NCI-H187 (cell line): ENCODE measurements at places on chromosomes 13 and 19.

DNA sequence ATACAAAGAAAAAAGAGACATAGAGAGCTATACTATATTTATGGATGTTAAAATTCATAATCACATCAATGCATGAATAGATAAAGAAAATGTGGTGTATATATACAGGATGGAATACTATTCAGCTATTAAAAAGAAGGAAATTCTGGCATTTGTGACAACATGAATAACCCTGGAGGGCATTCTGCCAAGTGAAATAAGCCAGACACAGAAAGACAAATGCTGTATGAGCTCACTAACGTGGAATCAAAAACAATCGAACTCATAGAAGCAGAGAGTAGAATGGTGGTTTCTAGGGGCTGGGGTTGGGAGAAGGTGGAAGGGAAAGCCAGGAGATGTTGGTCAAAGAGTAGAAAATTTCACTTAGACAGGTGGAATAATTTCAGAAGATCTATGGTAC lies 24.0 kb downstream of the UTP14C start:
- DNase-seq = no peak

DNA sequence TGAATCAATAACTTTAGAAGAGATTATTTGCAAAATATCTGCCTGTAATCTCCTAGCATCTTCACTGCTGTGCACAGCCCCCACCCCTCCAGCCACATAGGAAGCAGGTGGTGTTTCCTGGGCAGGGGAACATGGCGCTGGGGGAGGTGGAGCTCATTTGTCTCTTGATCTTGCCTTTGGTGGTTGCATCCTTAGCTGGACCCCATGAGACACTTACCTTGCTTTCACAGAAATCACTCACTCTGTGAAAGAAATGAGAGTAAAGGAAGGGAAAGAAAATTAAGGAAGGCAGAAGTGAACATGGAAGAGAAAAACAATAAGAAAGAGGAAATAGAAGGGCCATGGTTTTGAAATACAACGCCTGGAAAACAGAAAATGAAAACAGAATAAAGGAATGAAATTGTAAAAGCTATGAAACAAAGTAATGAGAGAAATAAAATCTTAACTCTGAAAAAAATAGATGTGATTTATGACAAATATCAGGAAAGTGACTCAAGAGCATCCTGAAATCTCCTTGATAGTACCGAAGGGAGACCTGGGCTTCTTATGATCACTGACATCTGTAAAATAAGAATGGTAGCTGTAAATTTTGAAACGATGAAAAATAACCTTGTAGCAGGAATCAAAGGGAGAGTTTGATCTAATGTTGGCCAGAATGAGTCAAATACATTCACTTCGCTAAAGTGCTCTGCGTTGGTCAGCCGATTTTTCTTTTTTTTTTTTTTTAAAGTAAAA lies 17.2 kb upstream of the RNASEH2B start:
- DNase-seq = no peak

DNA sequence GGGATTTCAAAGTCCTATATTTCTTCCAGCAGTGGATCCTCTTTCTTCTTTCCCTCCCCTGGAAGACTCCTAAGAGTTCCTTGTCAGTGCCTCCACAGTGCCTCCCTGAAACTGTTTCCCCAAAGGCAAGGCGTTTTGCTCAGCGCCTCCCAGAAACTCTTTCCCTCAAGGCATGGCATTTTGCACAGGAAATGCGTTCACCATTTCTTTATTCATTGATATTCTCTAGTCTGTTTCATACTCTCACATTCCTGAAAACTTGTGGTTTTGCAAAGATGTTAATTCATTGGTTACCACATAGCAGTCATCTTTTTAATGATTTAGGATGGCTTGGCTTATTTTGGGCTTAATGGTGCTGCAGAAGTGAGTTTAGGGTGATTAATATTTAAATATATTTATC lies 177.3 kb upstream of the SLC10A2 start:
- DNase-seq = no peak

GRCh38 chr13:23770428-23770827 lies 118.8 kb downstream of the MIPEP start:
- DNase-seq = no peak

DNA sequence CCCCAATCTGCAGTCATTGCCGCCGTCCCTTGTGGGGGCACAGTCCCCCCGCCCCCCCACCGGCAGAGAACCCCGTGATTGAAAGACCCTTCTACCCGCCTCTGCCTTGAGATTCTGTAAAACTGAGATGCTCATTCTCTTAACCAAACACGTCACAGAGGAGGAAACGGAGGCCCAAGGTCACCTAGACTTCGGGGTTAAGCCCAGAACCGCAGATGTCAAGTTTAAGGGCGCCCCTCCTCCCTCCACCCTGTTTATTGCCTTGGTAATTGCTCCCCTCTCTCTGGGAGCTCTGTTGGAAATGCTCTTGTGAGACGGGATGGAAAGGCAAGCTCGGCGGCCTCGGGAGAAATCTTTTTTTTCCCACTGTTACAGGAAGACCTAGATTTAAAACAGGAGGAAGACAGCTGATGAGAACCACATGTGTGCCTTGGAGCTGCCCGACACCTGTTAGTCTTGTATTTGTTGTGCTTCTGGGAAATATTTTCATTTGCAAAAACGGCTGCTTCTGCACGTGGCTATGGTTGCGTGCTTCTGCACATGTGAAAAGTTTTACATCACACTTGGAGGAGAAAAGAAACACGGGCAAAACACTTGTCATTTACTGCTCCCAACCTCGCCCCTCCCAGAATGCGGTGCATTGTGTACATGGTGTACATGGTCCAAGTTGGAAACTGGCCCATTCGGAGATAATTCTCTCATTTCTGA lies 1.1 kb upstream of the MED26 start:
- DNase-seq = no peak

DNA sequence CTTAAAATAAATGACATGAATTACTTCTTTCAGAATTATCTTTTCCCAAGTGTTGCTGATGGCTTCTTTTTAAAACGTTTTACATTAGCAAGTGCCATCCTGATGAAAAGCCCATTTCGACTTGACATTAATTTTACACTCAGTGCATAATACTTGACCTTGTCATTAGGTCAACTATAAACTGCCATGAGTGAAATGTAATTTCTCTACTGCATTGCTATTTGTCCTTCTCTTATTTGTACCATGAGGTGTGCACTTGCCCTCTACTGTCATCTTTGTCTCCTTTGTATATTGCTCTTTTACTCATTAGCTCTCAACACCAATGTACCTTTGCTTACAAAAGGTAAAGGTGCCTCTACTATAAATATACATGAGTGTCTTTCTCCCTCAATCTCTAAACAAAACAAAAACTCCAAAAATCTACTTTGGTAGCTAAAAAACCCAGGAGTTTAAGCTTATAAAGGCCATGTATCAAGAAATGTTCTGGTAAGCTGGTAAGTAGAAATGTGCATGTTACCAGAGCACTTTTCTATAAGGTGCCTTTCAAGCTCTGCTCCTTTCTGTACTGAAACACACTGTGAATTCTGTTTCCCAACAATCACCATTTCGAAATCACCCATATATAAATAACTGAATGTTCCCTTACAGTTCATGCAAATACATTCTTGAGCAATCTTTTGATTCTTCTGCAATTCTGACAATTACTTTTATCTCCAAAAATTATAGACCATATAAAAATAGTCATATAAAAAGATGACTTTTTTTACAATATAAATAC lies 351.4 kb downstream of the SLITRK5 start:
- no peak for DNase-seq

DNA sequence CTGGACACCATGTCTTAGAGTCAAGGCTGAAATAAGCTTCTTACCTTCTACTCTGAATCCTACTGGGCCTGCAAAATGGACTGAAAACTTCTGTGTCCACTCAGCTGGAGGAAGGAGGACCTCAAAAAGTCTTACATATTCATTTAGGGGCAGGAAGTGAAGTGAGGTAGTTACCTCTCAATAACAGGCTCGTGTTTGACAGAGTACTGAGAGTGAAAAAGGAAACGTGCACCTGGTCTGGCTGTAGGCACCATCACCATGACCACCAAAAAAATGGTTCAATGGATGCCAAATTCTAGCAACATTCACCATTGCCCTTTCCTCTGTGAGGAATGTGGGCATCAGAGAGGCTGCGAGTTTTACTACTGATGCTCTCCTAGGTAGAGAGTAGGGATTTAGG lies 176.2 kb downstream of the RFC3 start:
- DNase-seq = no peak

DNA sequence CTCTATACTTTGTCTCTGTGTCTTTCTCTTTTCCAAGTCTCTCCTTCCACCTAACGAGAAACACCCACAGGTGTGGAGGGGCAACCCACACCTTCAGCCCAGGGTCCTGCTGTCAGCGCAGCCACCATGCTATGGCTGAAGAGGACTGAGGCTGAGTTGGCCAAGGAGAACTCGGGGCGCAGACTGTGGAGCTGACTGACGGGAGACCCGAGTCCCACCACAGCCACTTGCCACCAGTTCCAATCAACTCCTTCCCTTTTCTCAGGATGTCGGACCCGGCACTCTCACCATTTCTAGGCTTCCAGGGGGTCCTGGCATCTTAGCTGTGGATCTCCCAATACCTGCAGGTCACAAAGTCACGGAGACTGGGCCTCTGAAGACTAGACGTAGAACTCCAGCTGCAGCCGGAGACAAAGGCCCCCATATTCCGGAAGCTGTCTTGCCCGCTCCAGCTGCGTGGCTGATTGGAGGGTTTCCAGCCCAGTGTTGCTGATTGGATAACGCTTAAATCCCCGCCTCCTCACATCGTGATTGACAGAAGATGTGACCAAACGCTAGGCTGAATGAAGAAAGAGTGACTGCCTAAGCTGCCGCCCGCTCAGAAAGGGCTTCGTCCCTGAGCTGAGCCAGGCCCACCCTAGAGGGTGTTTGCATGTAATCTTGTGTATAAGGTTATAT lies 63.6 kb downstream of the ZNF429 start:
- no peak for DNase-seq

GRCh38 chr19:8389891-8390616 lies at the start of gene RAB11B:
RAB11B (plus strand) TSS chr19:8390360; CDS start chr19:8390417, 57 bp downstream.
- DNase-seq = peak; percentile 94

DNA sequence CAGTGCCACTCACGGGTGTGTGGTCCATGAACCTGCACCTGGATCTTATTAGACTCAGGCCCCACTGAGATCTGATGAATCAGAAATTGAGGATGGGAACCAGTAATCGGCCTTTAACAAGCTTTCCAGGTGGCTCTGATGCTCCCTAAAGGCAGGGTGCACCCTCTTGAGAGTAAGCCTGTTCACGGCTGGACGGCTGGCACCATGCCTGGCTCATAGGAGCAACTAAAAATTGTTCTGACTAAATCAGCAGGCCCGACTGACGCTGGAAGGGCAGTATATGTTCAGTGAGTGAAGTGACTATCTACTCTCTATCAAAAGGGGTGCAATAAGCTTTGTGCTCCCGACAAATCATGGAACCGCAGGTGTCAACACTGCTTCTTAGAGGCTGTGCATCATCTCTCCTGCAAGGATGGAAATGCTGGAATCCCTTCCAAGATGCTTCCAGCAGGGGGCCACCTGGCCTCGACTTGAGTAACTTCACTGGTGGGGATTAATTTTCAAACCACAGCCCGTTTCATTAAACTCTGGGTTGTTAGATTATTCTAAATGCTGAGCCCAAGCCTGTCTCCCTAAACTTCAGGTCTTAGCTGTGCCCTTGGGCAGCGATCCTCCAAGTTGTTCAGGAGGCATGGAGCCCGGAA lies 28.4 kb downstream of the TMTC4 start:
- DNase-seq = peak; percentile 80

GRCh38 chr19:34254046-34254697 lies at the start of gene GARRE1:
GARRE1 (plus strand) TSS chr19:34254554; CDS start chr19:34300474, 45,920 bp downstream.
- DNase-seq = peak; percentile 75

DNA sequence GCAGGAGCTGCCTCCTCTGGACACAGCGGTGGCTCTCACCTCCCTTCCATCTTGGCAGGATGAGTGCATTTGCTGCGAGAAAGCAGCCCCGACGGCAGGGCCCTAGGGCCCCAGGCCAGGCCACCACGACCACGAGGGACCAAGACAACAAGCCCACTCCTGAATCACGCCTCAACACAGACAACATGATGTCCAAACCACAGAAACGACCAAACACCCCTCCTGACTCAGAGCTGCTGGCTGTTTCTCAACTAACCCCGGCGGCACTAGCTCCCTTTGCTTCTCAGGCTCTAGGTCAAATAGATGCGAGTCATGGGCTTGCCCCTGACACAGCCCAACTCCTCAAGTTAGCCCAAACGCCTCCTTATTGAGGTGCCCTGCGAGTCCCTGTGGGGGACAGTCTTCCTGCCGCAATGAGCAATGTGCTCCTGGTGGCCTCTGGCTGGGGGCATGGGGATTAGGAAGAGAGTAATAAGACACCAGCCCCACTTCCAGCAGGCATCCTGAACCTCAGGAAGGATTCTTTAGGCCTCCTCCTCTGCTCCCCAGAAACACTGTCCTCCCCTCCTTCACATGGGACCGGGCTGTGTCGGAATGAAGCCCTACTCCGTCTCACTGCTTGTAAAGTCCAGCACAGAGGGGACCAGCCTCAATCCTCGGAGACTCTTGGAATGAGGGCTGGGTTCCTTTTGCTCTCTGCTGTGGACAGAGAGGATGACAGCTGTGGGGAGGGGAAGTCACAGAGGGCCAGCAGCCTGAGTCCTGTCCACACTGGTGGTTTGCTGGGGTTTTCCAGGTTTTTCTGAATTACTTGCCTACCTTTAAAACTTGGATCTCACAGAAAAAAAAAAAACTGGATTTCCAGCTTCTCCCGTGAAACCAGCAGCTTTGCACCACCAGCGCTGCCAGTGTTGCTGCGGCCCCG lies 6.9 kb upstream of the ATF5 start:
- DNase-seq = no peak

DNA sequence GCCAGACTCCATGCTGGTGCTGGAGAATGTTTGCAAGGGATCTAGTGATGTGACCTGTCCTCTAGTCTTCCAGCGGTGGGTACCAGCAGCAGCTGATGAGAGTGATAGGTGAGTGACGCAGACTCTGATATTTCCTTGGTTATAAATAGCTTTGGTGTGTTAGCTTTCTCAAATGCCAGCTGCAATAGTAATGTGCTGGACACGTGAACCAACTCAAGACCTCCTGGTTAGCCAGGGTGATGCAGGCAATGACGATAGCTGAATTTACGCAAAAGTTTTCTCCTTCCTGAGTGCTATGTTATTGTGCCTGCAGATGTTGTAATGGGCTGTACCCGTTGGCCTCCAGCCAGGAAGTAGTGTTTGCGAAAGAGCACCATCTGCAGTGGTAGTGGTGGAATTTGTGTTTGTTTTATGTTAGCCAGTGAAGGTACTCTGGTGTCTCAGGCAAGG lies 129.5 kb downstream of the CYSLTR2 start:
- no peak for DNase-seq

- DNase-seq = no peak
Measured at GRCh38 chr13:33487575-33488243, 202.2 kb upstream of the STARD13 start.

DNA sequence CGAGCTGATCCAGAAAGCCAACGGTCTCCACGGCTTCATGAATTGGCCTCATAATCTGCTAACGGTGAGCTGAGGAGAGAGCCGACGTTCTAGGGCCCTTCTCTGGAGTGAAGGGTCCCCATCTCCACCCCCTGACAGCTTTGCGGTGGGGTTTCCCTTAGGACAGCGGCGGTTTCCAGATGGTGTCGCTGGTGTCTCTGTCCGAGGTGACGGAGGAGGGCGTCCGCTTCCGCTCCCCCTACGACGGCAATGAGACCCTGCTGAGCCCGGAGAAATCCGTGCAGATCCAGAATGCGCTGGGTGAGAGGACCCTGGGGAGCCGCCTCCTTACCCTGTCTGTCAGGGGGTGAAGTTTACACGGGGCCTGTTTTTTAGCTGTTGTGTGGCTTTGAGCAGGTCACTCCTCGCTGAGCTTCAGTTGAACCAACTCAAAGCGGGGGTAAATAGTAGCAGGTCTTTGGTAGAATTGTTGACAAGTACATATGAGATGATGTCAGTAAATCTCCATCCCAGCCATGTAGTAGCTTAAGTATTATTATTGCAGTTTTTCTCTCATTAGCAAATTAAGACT lies 801 bp downstream of the QTRT1 start:
- no peak for DNase-seq
